Activated T-cell treated with anti-CD3 and anti-CD28 coated beads, Interleukin-2, amount 50 U/mL, for 1 hour (primary cell): ENCODE measurements at places on chromosomes 16 and 17.

DNA sequence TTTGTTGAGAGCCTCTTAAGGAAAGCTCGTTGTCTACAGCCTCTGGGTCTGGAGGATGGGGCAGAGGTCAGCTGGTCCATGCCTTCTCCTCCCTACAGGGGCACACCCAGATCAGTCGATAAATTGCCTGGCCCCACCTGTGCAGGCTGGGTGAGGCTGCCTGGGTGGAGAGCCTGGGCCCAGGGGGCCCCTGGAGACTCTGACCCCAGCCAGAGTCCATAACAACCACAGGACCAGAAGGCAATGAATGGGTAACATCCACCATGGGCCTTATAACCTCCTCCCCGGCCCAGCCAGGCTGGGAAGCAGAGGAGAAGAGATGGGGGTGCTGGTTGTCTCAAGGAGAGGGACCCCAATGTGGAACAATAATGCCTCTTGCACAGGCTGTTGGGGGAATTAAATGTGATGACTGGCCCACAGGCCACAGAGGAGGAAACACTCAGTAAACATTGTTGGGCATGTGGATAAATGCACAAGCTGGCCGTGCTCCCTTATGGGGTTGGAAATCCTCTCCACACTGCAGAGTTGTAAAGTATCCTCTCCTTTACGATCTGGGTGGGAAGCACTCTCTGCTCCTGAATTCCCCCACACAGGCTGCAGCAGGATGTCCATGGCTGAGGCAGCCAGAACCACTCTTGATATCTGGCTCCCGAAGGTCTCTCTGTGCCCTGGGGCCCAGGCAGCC is 56.7 kb upstream of the TOB1 start:
- no peak for DNase-seq

GRCh38 chr17:41799366-41799765 is 12.4 kb downstream of the P3H4 start:
- DNase-seq: no peak

- no peak for DNase-seq
Measured at GRCh38 chr16:49464093-49464492, 90.5 kb downstream of the C16orf78 start.

GRCh38 chr17:76685846-76686245 is 24.9 kb downstream of the MXRA7 start:
- DNase-seq: no peak

DNA sequence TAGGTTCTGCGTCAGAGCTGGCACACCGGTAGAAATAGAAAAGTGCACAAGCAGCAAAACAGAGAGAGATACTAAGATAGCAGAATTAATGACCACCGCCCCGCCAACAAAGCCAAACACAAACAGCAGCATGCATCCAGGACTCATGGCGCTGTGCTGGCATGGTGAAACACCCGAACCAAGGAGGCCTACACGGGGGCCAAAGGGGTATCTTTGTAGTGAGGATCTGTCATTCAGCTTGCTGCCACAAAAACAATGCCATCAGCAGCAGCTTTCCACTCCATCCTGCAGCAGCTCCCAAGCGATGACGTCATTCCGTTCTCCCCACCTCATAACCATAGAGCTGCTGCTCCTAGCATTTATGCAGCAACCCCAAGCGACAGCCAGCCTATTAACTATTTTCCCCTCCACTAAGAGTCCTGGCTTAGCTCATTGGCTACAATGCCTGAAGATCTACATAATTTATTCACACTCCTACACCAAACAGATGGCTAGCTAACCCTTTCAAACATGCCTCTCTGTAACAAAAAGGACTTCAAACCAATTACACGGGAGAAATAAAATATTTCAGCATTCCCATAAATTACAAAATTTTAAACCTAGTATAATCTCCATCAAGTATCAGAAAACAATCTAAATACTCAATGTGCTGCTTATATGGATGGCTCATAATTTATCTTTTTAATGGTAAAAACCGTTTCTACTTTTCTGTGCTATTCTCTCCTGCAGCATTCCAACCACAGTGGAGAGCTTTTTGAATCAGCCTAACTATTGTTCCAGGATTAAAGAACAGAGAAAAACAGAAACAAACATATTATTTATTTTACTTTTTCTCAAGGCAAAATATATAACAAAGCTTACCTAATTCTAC is 73.9 kb downstream of the SPAG9 start:
- no peak for DNase-seq

- no peak for DNase-seq
Measured at GRCh38 chr16:79074951-79075350, 525.6 kb downstream of the MAF start.

DNA sequence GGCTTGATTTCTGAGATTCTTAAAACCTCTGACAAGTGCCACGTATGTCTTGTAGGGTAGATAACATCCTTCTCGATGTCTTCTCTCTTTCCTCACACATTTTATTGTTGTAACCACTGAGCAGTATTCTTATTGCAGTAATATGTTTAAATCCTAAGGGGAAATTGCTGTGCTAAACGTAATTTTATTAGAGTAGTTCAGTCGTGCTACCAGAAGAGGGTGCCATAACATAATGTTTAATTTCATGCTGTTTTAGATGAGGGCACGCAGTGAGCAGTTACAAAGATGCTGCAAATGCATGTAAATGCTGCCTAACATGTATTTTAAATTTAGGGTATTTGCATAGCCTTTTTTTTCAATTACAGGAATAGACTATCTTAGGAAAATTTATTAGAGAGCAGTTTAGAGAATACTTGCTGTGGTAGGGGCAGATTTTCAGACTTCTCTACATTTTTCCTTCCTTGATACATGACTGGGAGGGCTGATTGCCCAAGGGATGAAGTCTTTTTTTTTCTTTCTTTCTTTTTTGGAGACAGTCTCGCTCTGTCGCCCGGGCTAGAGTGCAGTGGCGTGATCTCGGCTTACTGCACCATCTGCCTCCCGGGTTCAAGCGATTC is 51.7 kb downstream of the GAN start:
- DNase-seq: no peak

GRCh38 chr16:24491731-24492130 is 47.6 kb upstream of the RBBP6 start:
- DNase-seq: no peak

- DNase-seq: no peak
Measured at GRCh38 chr16:739560-740458, 988 bp downstream of the CIAO3 start.

DNA sequence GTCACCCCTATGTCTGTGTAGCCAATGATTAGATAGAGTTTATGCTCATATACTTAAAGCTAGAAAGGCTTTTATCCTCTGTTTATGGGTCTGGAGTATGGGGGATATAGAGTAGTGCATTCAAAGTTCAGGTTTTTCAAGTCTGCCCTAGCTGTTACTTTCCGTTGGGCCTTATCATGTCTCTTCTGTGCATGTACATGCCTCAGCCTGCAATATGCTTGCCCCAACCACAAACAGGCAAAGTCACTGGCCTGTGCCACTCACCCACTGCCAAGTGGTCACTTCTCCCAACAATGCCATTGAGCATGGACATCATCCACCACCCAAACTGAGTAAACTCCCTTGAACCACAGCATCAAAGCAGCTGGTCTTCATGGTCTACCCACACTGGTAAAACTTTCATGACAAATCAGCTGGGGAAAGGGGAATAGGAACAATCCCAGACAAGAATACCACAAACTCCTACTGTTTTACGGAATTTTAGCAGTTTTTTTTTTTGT is 70.3 kb upstream of the C17orf78 start:
- DNase-seq: no peak
